ENCODE measurements at places on chromosomes 7 and 10.

DNA sequence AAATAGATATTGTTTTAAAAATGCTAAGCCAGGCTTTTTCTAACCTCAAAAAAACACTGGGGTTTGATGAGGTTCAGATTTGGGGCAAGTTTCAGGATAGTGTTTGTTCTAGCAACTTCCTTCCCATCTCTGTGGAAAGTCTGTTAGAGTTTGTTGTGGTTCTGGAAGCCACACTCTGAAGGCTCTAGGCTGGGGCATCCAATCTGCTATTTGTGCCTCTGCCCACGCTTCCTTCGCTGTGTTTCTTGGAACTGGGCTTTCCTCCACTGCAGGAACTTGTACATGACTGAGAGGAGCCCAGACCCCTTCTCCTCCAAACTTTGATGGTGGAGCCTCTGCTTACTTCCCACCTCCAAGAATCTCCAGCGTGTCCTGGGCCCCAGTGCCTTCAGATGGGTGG is 108.5 kb upstream of the SLC25A13 start:
- no peak for DNase-seq

GRCh38 chr10:110225441-110225755 is 18.0 kb downstream of the MXI1 start:
- no peak for DNase-seq

- DNase-seq, result no peak
Observed at GRCh38 chr10:86632009-86632800, 22.1 kb upstream of the OPN4 start.

DNA sequence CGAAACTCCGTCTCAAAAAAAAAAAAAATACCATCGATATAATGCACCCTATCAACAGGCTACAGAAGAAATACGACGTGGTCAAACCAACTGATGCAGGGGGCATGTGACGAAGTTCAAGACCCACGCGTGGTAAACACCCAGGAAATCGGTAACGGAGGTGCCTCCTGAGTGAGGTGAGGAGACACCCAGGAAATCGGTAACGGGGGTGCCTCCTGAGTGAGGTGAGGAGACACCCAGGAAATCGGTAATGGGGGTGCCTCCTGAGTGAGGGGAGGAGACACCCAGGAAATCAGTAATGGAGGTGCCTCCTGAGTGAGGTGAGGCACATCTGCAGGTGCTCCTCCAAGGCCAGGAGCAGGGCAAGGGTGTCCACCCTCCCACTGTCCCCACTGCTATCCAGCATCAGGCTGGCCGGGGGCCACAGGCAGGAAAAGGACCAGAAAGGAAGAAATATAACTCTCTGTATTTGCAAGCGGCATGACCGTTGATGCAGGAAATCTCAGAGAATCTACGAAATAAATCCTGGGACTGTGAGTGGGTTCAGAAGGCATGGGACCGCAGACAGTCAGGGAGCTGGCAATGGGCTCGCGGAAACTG is 10.7 kb upstream of the GPR146 start:
- no peak for DNase-seq

GRCh38 chr7:74587435-74588126 is 69.9 kb upstream of the GTF2I start:
- DNase-seq, result no peak

GRCh38 chr7:127715272-127715671 is 63.3 kb downstream of the SND1 start:
- DNase-seq, result no peak

DNA sequence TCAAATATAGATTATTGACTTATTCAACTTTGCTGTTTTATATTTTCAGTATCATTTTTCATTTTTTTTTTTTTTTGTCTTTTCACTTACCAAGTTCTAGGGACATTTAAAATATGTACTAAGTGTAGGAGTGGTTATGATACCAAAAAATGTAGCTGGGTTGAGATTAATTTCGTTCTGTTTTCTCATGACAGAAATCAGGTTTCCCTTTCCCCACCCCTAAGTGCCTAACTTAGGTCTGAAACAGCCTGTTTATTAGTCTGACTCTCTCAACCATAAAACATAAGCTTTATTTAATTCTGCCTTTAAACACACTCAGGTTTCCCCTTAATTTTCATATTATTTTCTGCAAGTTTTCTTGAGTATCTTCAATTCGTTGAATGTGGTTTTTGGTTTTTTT is 22.1 kb downstream of the TMEM106B start:
- DNase-seq, result no peak

DNA sequence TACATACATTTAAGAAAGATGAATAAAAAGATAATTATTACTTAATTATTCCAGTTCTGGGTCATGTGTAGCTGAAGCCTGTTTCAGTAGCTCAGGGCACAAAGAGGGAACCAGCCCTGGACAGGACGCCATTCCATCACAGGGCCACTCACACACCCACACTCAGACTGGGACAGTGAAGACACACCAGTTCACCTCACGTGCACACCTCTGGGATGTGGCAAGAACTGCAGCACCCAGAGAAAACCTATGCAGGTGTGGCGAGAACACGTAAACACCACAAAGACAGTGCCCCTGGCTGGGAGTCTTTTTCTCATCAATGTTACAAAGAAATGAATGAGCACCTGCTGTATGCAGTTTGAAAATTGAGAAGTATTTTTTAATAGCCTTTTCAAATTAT is 1.6 kb upstream of the IDI1 start:
- DNase-seq, result peak; percentile 78

GRCh38 chr10:24307696-24308485 is 99.0 kb downstream of the KIAA1217 start:
- no peak for DNase-seq

GRCh38 chr7:31950091-31950755 is 120.0 kb downstream of the PDE1C start:
- no peak for DNase-seq

DNA sequence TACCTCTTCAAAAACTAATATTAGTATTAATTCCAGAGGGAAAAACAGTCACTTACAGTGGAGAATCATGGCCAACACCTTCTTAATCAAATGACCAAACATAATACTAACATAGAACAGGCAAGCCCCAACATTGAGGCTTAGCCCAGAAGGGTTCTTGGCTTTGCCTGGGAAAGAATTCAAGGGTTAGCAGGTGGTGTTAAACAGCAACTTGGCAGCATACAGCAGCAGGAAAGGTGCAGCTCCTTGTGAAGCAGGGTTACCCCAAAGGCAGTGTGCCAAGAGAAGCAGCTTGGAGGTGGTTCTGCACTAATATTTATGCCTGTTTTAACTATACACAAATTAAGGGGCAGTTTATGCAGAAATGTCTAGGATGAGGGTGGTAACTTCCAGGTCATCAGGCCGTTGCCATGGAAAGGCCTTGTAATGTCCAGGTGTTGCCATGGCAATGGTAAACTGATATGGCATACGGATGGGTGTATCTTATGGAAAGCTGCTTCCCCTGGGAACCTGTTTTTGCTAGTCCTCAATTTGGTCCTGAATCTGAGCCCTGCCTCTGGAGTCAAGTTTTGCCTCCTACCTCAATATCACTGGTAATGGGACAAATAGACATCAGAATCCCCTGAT is 27.2 kb upstream of the BEND7 start:
- no peak for DNase-seq

DNA sequence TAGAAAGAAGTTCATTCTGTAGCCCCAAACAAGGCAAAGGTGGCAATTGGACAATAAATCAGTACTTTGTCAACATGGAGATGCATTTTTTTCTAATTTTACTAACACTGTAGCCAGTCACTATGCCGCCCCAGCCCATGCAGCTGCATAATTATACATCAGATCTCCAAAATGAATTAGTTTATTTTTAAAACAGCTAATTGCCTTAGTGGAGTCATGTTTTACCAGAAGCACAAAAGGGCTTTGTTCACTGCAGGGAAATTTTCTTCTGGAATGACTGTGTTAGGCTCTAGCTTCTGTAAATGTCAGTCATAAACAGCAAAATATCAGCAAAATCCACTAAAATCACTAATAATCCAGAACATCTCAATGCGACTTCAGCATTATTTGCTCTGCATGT is 20.1 kb upstream of the HDAC9 start:
- DNase-seq, result no peak

- DNase-seq, result peak; percentile 58
Observed at GRCh38 chr7:45922810-45923209, 1.7 kb upstream of the IGFBP3 start.

- DNase-seq, result peak; percentile 47
Observed at GRCh38 chr10:112565434-112566053, 118.5 kb downstream of the VTI1A start.

DNA sequence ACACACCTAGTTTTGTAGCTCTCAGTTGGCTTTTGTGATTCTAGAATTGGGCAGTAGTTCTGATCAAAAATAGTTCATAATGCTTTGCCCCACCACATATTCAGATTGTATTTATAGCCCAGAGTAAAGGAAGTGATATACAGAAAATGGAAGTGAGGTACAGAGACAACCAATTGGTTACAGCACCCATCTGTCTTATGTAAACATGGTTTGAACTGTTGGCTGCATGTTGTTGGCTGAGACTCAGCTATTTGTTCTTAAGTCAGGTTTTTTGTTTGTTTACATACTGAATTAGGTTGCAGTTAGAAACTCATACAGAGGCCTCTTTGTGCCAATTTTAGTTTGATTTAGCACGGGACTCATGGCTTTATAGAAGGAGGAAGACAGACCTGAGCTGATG is 158.9 kb upstream of the GPR26 start:
- no peak for DNase-seq

DNA sequence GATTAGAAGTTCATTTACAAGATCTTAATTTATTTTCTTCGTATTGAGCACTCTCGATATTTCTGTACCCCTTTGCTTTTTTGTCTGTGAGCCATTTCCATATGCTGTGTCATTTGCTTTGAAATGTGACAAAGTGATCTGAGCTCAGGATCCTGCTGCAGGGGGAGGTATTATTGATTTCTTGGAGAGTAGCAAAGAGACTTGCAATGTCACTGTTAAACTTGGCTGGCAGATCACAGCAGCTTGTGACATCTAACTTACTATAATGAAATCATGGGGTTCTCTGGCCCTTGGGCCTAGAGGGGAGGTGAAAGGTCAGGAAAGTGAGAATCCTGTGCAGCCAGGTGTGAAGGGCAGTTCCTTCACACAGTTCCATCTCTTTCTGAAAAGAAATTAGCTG is 923.4 kb downstream of the REEP3 start:
- DNase-seq, result no peak

DNA sequence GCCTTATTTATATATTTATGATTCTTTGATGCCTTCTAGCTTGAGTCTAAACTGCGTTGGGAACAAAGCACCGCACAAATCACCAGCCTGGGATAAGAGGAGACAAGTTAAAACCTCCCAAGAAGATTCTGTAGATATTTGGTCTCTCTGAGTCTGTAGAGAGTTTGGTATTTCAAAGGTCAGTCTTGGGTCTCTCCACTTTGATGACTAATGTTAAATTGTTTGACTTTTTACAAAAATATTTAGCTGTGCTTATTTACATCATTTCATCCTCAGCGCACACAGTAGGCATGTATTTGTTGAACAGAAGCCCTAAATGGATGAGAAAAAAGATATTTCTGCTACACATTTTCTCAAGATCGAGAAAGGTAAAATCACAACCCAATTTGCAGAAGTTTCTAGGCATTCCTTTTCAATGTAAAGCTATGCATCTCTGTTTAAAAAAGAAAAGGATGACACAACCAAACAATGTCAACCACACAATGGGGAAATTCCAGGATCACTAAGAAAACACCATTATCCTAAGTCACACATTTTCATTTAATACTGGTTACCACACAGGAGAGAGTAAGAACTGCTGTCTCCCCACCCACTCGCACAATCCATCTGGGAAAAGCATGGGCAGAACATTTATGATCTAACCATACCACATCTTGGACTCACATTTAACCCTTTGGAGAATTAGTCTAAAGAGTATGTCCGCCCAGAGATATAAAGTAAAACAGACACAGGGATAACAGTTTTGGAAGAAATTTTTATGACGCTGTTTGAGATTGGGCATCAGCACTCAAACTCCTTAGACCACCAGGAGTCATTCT is 4.4 kb downstream of the CDK6 start:
- no peak for DNase-seq

DNA sequence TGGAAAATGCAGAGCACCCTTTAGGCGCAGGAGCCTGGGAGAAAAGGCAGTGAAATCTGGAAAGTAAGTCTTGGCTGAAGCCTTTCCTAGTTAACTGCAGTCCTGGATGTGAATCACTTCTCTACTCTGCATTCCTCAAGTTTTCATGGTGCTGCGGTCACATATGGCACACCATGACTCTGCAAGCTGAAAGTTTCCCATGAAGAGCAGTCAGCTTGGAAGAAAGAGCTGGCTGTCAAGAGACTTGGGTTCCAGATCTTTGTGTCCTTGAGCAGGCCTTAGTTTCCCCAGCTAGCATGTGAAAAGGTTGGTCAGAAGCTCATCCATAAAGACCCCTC is 548.3 kb downstream of the SORCS3 start:
- DNase-seq, result no peak

DNA sequence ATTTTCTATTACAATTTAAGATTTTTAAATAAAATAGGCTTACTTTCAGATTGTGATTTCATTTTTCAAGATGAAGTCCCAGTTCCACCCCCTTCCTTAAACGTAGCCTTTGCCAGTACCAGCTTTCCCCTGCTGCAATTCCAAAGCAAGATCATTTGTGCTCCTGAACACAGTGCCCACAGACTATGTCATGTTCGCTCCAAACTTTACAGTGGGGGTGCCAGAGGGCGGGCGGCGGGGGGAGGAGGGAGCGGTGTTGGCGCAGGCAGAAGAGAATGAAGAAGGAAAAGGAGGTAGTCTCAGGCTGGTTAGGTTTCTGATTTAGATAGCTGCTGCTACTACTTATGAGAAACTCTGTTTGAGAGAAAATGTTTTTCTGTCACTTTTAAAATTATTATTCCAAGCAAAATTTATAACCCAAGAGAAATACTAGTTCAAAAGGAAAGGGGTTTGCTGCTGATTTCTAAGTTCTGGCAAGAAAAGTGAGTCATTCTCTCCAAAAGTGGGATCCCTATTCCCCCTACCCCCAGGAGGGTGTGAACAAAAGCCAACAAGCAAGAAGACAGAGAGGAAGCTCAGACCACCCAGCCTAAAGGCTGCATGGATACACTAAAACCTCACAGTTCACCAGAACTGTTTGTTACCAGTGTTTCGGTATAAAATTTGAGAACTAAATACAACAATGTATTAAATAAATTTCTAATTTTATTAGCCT is 109.6 kb downstream of the SRPK2 start:
- DNase-seq, result no peak

DNA sequence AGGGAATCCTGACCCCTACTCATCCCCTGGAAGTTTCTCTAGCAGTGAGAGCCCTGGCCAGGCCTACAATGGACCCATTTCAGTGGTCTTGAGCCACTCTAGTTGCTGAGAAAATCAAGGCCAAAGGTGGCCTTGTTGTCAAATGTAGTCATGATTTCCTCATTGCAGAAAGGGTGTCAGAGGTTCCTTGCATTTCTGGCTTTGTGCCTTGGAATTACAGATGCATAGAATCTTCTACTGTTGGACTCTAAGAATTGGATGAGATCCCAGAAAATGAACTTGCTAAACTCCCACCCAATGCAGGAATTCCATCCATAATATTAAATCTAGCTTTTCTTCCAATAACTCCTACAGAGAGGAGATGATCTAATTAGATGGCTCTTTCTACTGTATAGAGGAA is 12.2 kb downstream of the CPA2 start:
- DNase-seq, result no peak

DNA sequence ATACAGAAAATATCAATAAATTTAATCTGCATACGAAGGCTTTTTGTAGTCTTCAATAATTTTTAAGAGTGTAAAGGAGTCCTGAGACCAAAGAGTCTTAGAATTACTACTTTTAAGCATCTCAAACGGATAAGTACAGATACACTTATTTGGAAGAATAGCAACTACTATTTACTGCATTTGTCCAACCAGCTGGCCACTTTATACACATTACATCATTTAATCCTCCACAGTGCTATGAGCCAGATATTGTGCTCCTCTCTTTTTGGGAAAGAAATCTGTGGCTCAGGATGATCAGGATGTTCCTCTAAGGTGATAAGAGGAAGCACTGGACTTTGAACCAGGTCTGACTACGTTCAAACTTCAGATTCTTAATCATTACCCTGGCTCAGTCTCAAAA is 588.6 kb upstream of the LRRTM3 start:
- no peak for DNase-seq

Measured in T-helper 2 cell (primary cell).